Inflammatory macrophage treated with lipopolysaccharide for 4 hours (primary cell): ENCODE measurements at places on chromosomes 16 and 17.

DNA sequence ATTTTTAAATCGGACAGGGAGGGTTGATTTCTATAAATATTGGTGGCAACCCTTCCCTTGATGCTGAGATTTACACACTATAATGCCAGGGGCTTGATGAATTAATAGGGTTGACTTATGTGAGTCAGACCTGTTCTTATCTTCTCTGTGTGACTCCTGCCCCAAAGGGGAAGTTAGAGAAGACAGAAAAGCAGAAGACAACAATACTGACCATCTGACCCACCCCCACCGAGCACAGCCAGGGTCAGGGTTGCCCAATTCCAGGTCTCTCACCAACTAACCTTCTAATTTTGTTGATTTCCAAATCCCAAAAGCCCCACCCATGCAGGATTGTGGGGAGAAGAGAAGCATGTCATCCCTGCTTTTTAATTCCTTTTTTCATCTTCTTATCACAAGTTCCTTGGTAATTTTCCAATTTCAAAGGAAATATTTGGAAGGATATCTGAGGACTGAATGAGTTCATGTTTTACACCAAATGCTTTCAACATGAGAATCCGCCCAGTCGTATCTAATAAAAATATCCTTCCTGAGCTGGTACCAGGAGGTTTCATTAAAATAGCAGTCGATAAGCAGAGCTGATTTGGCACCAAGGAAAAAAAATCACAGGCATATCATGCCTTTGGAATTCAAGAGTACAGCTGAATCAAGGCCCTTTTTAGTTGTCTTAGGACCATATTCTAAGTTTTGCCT lies 603.4 kb upstream of the CDH11 start:
- DNase-seq = peak; percentile 56

- DNase-seq = no peak
Observed at GRCh38 chr16:3164121-3164991, 23.6 kb upstream of the OR1F1 start.

- no peak for DNase-seq
Observed at GRCh38 chr17:63798572-63799106, 24.7 kb downstream of the DDX42 start.

DNA sequence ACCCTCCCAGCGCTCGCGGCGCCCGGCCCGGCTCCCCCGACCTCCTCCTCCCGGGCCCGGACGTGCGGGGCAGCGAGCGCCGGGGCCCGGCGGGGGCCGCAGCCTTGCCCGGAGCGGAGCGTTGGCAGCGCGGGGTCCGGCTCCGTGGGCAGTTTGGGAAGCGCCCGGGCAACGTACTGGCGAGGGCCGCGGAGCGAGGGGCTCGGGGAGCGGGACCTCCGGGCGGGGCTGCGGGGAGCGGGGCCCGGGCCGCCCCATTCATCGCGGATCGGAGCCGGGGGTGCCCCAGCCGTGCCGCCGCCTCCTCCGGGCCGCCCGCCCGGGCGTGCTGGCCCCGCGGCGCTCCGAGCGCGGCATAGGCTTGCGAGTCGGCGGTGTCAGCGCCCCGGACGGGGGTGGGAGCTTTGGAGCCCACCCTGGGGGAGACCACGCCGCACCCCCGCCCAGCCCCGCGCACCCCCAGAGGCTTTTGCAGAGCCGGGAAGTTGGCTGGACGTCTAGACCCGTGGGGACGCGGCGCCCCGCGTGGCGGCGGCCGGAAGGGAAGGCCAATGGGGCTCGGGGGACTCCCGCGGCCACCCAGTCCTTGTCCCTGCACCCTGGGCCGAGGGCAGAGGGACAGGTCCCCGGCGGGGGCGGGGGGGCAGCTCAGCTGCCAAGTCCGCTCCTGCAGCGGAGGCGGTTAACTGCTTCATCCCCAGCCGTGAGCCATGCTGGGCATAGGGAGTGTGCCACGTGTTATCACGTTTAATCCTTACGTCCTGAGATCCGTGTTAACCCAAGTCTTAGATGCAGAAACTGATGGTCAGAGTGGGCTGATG lies 852 bp downstream of the ZNF469 start:
- DNase-seq = peak; percentile 8

DNA sequence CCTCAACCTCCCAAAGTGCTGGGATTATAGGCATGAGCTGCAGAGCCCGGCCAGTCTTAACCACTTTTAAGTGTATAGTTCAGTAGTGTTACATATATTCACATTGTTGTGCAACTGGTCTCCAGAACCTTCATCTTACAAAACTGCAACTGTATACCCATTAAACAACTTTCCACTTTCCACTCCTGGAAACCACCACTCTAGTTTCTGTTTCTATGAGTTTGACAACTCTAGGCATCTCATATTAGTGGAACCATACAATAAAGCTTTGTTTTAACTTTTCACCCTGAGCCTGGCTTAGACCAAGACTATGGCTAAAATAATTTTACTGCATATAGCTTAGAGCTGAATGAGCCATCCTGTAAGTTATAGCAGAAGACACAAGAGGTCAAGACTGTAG lies 108.0 kb upstream of the GOT2 start:
- DNase-seq = peak; percentile 13
